ENCODE measurements at places on chromosomes 11 and 22. TPM values are rescaled to one million over a fixed set of nuclear protein-coding genes. Genes with fewer than 3 reads are reported as not detected.

The P2RY6 gene
- 0.29 TPM for polyA plus RNA-seq

The UBQLN3 gene
- not detected for polyA plus RNA-seq

The MUC15 gene
- 18.0 TPM for polyA plus RNA-seq

The RFPL3 gene
- not detected for polyA plus RNA-seq

The ZDHHC8 gene
- polyA plus RNA-seq: 21.3 TPM

The C11orf87 gene
- not detected for polyA plus RNA-seq

The TMPRSS4 gene
- 0.32 TPM for polyA plus RNA-seq

The TOB2 gene
- 14.3 TPM for polyA plus RNA-seq
